ENCODE measurements at places on chromosomes 7 and 10.

DNA sequence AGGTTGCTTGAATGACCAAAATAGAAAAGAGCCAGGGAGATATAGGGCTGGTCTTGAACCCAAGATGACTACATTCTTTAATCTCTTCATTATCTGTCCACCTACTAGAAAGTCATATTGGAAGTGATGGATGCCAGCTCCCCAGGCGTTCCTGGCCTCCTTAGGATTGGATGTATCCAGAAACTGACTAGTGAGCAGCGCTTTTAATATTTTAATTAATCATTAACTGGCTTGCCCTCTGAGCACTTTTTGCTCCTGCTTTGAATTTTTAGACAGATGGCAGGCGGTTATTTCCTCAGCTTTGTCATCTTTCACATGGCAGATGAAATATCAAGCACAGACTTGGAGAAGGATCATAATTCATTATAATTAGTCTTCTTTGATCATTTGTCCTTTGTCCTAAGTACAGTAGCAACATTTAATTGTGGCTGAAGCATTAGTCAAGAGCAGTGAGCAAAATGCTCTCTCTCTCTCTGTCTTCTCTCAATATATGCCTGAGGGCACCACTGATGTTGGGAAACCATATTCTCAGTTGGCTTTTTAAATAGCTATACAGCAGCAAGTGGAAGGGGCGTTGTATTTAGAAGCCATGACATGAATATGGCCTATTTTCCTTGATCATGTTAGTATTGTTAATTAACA, 588.0 kb downstream of the NRG3 start:
- no peak overlapping the region for H3K4me3 ChIP-seq
- H3K36me3 ChIP-seq, result no peaks in the 10 kb centered on the region

GRCh38 chr7:107394276-107394675, 75.6 kb upstream of the GPR22 start:
- no peaks in the 10 kb centered on the region for H3K4me1 ChIP-seq
- no peak for DNase-seq
- no peaks in the 10 kb centered on the region for H3K36me3 ChIP-seq
- no peak overlapping the region for H3K27ac ChIP-seq

DNA sequence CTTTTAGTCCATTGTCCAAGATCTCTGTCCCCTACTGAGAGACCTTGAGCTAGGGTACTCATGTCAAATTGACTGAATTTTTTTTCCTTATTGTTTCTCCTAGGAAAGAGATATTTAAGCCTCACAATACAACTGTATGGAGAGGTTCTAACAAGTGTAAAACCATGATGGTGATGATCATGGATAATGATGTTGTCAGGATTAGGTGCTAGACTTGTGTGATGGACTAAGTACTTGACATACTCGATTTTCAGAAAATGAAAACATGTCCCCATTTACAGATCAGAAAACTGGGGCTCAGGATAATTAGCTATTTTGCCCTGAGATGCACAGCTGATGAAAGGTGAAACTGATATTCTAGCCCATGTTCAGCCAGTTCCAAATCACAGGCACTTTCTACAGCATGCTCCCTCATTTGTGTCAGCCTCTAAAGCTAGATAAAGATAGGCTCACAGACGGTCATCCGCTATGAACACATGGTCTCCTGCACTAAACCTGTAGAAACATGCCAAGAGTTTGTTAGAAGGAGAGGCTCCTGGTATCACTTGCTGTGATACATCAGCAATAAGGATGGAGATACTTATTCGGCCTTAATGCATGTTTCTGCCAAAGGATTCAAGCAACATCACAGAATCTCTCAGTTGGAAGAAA, 67.6 kb downstream of the CREB3L2 start:
- H3K4me1 ChIP-seq, result no peaks in the 10 kb centered on the region
- no peak overlapping the region for H3K27ac ChIP-seq
- H3K36me3 ChIP-seq, result no peaks in the 10 kb centered on the region
- no peak overlapping the region for H3K4me3 ChIP-seq
- H3K27me3 ChIP-seq, result no peaks in the 10 kb centered on the region

- H3K4me1 ChIP-seq, result no peaks in the 10 kb centered on the region
- no peak for DNase-seq
- H3K27ac ChIP-seq, result no peak overlapping the region
- H3K36me3 ChIP-seq, result no peaks in the 10 kb centered on the region
- no peak overlapping the region for H3K4me3 ChIP-seq
- H3K27me3 ChIP-seq, result no peaks in the 10 kb centered on the region
Observed at GRCh38 chr7:84157171-84157570, 37.4 kb downstream of the SEMA3A start.

- no peak overlapping the region for H3K27ac ChIP-seq
- H3K4me3 ChIP-seq, result no peak overlapping the region
- H3K4me1 ChIP-seq, result no peaks in the 10 kb centered on the region
Observed at GRCh38 chr10:48802611-48803071, 118.0 kb downstream of the WDFY4 start.

DNA sequence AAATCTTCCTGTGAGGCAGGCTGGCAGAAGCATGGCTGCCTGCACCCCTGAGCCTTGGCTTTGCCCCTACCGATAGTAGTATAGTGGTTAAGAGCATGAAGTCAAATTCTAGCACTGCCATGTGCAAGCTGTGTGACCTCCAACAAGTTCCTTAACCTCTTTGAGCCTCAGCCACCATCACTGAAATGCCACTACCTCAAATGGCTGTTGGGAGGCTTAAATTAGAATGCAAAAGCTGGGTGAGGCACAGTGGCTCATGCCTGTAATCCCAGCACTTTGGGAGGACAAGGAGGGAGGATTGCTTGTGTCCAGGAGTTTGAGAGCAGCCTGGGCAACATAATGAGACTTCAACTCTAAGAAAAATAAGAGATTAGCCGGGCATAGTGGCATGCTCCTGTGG, 8.4 kb downstream of the SFRP5 start:
- no peak for DNase-seq
- peaks cover 2% of the 10 kb centered on the region for H3K4me1 ChIP-seq
- H3K4me3 ChIP-seq, result no peak overlapping the region

- H3K4me1 ChIP-seq, result no peaks in the 10 kb centered on the region
- DNase-seq, result no peak
- H3K27ac ChIP-seq, result no peak overlapping the region
- H3K36me3 ChIP-seq, result no peaks in the 10 kb centered on the region
- H3K27me3 ChIP-seq, result 0 out of 2 replicates have a peak, but pooled peaks cover 3% of the 10 kb centered on the region
Observed at GRCh38 chr7:46230990-46231305, 309.9 kb upstream of the IGFBP3 start.

GRCh38 chr10:17435953-17436352, 18.4 kb downstream of the ST8SIA6 start:
- no peak overlapping the region for H3K27ac ChIP-seq
- no peak overlapping the region for H3K4me3 ChIP-seq
- no peaks in the 10 kb centered on the region for H3K4me1 ChIP-seq
- no peak for DNase-seq
- no peaks in the 10 kb centered on the region for H3K36me3 ChIP-seq

GRCh38 chr7:142228537-142229104, 29.2 kb downstream of the PRSS58 start:
- H3K36me3 ChIP-seq, result no peaks in the 10 kb centered on the region
- no peak overlapping the region for H3K4me3 ChIP-seq
- DNase-seq, result no peak
